Naive B cell (primary cell): ENCODE measurements at places on chromosomes 5 and 9. TPM values are rescaled to one million over a fixed set of nuclear protein-coding genes. Genes with fewer than 3 reads are reported as not detected.

GRCh38 chr5:170960567-170960966 is 98.7 kb downstream of the RANBP17 start:
- no peaks in the 10 kb centered on the region for H3K4me1 ChIP-seq
- no peaks in the 10 kb centered on the region for H3K36me3 ChIP-seq
- no peaks in the 10 kb centered on the region for H3K27me3 ChIP-seq
- H3K4me3 ChIP-seq, result no peak overlapping the region

CORO2A gene
- 2.3 TPM for polyA plus RNA-seq

- peaks cover 9% of the 10 kb centered on the region for H3K27me3 ChIP-seq
- no peak for DNase-seq
- H3K36me3 ChIP-seq, result no peaks in the 10 kb centered on the region
Measured at GRCh38 chr5:113085880-113086409, 109.3 kb downstream of the DCP2 start.

GRCh38 chr5:174364676-174365075 is 319.2 kb downstream of the NSG2 start:
- H3K36me3 ChIP-seq, result no peaks in the 10 kb centered on the region
- H3K27ac ChIP-seq, result no peak overlapping the region
- no peaks in the 10 kb centered on the region for H3K4me1 ChIP-seq
- H3K27me3 ChIP-seq, result peaks cover 4% of the 10 kb centered on the region

SPAAR gene
- not detected for polyA plus RNA-seq

SMAD5 gene
- polyA plus RNA-seq, result 22.2 TPM

DNA sequence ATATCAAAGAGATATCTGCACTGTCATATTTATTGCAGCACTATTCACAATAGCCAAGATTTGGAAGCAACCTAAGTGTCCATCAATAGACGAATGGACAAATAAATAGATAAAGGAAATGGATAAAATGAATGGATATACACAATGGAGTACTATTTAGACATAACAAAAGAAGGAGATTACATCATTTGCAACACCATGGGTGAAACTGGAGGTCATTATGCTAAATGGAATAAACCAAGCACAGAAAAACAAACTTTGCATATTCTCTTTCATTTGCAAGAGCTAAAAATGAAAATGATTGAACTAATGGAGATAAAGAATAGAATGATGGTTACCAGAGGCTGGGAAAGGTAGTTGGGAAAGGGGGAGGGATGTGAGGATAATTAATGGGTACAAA is 155.0 kb upstream of the PTGER4 start:
- DNase-seq, result no peak
- no peaks in the 10 kb centered on the region for H3K36me3 ChIP-seq
- H3K27ac ChIP-seq, result no peak overlapping the region

DNA sequence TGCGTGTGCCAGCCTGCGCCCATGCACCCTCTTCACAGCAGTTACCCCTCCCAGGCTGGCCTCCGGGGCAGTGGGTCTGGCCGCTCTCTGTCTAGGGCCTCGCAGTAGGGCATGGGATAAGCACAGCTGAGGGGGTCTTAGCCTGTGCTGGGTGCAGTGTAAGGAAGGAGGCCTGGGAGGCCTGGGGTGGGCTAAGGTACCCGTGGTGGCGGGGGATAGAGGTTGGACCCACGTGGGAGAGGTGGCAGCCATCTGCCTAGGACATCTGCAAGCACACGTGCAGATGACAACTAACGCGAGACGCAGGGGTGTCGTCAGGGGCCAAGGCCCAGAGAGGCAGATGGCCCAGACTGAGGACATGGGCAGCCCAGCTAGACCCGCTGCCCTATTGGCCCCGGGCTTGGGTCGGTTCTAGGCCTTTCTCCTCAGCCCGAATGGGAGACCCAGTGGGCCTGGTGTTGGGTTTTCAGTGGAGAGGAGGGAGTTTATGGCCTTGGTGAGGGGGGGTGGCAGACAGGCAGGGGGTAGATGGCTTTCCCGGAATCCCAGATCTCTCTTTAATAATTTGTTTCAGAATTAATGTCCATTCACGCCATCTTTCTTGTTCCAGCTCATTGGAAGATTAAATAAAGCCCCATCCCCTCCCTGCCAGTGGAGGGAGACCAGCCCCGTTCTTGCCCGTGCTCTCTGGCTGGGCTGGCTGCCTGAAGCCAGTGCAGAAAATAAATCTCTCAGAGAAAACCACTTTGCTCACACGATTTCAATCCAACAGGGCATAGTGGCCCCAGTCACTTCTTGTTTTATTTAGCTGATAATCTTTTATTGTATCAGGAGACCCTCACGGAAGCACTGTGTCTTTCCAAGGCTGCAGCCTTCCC is 154.2 kb downstream of the GAPVD1 start:
- H3K27ac ChIP-seq, result no peak overlapping the region
- no peaks in the 10 kb centered on the region for H3K4me1 ChIP-seq
- H3K27me3 ChIP-seq, result no peaks in the 10 kb centered on the region
- no peak for DNase-seq
- H3K4me3 ChIP-seq, result no peak overlapping the region
- H3K36me3 ChIP-seq, result no peaks in the 10 kb centered on the region

- no peak overlapping the region for H3K4me3 ChIP-seq
- no peak overlapping the region for H3K27ac ChIP-seq
- no peaks in the 10 kb centered on the region for H3K36me3 ChIP-seq
Measured at GRCh38 chr9:121857928-121858327, 206.5 kb downstream of the DAB2IP start.

PCDHB4 gene
- polyA plus RNA-seq, result not detected

MYMK gene
- polyA plus RNA-seq, result not detected
